ENCODE measurements at places on chromosomes 3 and 15.

DNA sequence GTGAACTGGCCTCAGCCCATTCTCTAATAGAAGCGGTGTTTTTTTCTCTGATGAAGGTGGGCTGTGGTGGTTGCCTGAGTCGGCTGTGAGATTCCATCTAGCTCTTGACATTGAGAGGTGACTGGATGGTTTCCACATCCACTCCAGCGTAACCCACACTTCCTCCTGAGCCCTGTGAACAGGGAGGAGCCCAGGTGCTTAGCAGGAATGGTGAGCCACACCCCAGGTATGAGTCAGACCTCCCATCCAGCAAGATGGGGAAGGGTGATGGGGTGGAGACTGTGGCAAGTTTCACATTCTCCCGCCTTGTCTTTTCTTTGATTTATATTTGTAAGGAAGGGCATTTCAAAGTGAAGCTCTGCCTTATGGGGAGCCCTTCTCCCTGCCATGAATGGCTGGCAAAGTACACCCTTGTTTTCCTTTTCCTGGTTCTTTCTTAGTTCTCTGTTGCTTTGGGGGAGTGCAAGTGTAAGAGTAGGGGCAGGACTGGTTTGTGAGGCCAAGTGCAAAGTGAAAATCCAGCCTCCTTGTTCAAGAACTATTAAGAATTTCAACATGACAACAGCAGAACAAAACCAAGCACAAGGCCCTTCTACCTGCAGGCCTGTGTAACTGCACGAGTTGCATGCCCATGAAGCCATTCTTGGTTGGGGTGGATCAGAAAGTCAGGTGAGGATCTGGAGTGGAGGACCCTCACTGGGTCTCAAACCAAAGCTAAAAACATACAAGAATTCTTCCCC lies 4.6 kb upstream of the TPRG1 start:
- DNase-seq, result no peak

DNA sequence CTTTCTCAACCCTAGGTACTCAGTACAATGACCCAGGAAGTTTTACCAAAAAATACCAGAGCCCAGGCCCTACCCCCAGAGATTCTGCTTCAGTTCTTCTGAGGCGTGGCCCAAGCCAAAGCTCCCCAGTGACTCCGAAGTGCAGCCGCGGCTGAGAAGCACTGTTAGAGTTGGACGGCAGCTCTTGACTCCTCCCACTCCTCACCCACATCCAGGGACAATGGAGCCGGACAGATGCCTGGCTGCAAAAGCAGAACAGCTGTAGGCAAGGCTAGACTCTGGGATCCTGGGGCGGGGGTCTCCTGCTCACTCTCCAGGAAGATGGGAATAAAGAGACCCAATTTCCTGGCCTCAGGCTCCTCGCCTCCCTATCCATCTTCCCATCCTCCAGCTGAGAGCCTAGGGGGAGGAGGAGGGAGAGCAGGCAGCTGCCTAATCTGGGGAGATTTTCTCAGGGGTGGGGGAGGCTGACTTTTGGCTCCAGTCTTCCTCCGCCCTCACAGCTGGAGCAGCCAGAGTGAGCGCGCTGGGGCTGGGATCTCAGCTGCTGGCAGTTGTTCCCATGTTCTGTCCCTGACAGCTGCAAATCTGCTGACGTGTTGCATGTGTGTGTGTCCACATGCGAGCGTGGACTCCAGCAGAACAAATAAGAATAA lies 223.8 kb downstream of the OPA1 start:
- no peak for DNase-seq

GRCh38 chr3:189927975-189928895 lies 192.5 kb downstream of the P3H2 start:
- DNase-seq, result no peak

DNA sequence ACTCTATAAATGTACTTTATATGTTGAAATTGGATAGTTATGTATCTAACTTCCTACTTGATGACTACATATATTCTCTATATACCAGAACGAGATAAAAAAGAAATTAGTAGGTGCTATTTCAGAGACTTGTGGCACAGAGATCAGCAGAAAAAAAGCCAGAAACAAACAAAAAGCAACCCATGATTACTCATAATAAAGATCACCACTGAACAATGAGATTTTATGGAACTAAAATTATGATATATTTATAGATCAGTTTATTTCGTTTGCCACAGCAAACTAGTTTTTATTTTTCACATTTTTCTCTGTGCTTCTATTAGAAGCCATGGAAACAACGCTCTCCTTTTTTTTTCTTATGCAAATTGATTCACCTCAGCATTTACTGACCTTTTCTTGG lies 15.1 kb upstream of the PROK2 start:
- DNase-seq, result no peak

GRCh38 chr3:23438657-23439056 lies 235.5 kb downstream of the UBE2E2 start:
- no peak for DNase-seq

DNA sequence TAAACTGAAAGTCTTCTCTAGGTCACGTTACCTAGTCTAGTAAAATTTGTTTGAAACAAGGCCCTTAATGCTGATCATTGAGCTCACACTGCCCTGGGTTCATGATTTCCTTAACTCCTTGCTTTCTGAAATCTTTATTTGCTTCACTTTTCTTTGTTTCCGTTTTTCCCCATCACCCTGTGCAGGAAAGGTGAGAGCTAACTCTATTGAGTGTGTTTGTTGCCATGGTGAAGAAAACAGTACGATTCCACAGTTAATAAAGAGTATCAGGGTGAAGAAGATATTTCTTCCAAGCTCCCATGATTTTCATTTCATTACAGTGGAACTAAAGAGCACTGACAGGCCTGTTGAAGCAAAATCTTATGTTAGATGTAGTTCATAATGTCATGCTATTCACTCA lies 276.2 kb downstream of the RAP2B start:
- DNase-seq, result no peak

DNA sequence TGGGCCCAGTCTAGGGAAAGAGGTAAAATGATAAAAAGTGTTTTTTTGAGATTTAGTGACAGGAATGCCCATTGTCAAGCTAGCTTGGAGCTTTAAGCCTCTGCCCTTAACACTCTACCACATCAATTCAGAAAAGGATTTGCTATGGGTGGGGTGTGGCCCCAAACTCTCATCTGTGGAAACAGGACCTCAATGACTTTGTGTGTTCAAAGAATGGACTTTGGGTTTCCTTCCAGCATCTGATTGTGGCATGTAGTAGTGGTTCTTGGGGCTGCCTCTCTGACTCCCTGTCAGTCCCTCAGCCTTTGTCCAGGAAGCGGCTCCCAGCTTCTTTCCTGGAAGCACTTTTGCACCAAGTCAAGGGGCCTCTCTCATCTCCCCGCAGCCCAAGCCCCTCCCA lies 56.1 kb downstream of the CCNL1 start:
- no peak for DNase-seq

- no peak for DNase-seq
Measured at GRCh38 chr15:62063825-62064635, 2.7 kb upstream of the C2CD4A start.

DNA sequence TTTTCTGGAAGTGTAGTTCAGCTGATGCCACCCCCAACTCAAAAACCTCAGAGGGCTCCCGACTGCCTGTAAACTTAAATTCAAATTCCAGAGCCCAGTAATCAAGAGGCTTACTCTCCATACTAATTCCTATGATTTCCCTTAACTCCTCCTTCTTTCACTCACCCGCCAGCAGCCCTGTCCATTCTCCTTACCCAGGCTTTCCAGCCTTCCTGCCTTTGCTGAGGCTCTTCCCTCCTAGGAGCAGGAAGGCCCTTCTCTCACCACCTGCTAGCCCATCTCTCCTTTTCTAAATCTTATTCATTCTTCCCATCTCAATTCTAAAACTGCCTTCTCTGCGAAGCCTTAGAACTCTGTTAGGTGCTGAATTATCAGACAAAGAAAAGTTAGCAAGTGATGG lies 30.4 kb downstream of the RORA start:
- no peak for DNase-seq

DNA sequence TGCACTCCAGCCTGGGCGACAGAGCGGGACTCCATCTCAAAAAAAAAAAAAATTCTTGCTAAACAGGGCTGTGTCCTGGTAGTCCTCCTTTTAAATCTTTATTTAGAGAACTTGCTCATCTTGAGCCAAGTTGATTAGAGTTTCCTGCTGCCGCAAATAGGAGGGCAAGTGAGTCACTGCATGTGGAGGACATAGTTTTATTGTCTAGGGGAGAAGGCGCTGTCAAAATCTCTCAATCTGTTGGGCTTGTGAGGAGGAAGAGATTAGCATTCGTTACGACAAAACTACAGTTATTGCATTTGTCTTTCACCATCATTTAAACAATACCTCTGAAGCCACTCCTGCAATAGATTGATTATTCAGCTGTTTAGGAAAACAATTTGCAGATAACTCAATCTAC lies 11.5 kb downstream of the MUC4 start:
- no peak for DNase-seq

DNA sequence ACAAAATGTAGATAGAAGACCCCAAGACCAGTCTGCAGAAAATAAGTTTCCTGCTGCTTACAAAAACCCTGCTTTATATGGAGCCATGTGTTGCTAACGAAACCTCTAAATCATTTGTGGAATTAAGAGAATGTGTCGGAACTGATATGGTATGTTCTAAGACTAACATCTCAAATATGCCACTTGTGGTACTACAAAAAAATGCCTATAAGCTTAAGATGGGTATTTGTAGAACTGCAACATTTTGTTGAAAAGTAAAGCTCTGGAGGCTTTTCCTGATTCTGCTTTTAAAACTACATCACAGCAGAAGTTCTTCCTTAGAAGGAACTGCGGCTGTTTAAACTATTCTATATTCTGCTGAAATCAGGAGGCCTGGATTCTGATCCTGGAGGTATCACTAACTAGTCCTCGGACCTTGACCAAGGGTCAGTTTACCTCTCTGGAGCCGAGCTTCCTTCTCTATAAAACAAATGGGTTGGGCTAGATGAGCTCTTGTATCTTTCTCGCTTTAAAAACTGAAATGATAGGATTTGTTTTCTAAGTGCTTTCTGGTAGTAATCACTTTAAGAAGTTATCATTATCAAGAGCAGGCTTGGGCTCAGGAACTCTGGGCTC lies 74.9 kb downstream of the RAD18 start:
- DNase-seq, result peak; percentile 90

DNA sequence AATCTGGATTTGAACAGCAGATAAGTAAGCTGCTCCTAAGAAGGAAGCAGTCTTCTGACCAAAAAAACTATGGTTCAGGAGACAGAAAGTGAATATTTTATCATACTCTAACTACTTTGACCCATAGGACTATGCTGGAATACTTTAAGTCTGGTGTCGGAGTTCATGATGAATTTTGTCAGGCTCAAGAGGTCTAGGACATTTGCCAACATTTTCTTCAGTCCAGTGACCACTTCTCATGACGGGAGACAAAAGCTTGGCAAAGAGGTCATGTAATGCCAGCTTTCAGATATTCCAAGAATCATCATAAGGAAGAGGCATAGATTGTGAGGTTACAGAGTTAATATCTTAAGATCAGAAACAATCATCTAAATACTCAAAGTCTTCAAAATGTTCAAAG lies 20.5 kb upstream of the DCBLD2 start:
- DNase-seq, result no peak

DNA sequence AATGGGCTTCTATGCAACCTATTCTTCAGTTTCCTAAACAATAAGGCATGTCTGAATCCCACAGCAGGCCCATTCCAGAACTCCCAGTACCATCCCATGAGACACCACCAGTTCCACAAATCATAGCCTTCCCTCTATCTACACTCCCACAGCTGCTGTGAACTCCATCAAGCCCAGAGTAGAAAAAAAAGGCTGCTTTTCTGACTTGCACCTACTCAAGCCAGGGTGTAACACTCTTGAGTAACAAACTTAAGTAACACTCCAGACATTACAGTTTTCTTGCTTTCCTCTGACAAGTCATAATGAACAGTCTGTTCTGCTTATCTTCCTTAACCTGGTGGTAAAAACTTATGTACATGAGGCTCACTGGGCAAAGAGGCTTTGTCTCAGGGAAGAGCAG lies 283.1 kb downstream of the NFKBIZ start:
- no peak for DNase-seq

- no peak for DNase-seq
Measured at GRCh38 chr3:183428447-183429211, at the start of gene MCF2L2. TSS of gene MCF2L2 (minus strand) at chr3:183428619. CDS start at chr3:183427977, 642 bp downstream.

DNA sequence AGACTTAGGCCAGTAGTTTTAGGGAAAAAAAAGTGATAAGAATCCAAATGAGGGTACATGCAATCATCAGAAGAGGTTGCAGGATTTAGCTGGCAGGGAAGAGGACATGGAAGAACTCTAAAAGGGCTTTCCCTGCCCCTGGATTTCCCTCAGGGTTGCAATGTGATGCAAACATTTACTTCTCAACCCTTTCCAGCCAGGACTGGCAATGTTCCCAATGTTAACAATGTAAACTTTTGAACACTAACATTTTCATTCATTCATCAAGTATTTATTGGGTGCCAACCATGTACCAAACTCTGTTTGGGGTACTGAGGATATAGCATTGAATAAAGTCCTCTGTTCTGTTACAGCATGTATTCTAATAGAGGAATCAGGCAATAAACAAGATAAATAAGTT lies 349.4 kb upstream of the LRRC3B start:
- no peak for DNase-seq

GRCh38 chr3:108103886-108104797 lies 13.3 kb upstream of the CD47 start:
- no peak for DNase-seq

DNA sequence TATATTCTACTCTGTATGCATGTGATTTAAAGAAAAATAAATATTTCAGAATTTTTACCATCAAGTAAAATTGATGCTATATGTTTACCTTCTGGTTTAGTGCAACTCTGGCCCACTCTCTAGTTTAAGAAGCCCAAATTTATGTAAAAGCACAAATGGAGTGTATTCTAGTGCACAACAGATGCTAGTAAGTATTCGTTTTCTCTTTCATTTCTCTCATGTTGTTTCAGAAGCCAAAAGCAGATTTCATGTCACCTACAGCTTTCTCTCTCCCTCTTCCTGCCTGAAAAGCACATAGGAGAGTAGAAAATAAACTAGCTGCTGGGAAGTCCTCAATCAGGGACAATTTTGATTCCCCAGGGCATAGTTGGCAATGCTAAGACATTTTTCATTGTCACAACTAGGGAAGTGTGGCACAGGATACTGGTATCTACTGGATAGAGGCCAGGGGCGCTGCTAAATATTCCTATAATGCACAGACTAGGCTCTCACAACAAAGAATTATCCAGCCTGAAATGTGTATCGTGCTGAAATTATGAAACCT lies 147.4 kb upstream of the ARHGEF26 start:
- DNase-seq, result no peak

DNA sequence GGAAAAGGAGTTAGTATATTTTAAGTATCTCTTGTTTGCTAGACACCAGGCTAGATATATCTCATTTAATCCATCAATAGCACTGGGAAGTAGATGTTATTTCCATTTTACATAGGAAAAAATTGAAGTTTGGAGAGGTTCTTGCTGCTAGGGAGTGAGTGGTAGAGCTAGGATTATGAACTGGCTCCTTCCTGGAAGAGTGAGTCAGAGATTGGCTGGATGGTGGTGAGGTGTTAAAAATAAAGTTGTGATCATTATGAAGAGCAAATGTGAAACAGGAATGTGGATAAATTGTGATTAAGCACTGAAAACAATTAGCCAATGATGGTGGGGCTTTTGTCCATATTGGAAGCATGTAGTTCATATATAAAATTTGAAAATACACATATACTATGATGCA lies 234.2 kb downstream of the WNT5A start:
- DNase-seq, result no peak
